ENCODE measurements at places on chromosomes 5 and 9.

- H3K4me3 ChIP-seq = no peak overlapping the region
- peaks cover 79% of the 10 kb centered on the region for H3K36me3 ChIP-seq
- DNase-seq = no peak
- no peaks in the 10 kb centered on the region for H3K27me3 ChIP-seq
- peaks cover 18% of the 10 kb centered on the region for H3K4me1 ChIP-seq
Measured at GRCh38 chr5:34022121-34022705, 14.4 kb upstream of the AMACR start.

GRCh38 chr5:34897646-34898045, 17.7 kb downstream of the RAD1 start:
- no peaks in the 10 kb centered on the region for H3K27me3 ChIP-seq
- no peak overlapping the region for H3K4me3 ChIP-seq
- H3K27ac ChIP-seq = no peak overlapping the region
- H3K36me3 ChIP-seq = peaks cover 7% of the 10 kb centered on the region
- no peak for DNase-seq
- peaks cover under 1% of the 10 kb centered on the region for H3K4me1 ChIP-seq

GRCh38 chr9:98401140-98402018, 145.9 kb upstream of the TBC1D2 start:
- DNase-seq = no peak
- H3K27me3 ChIP-seq = peaks cover 7% of the 10 kb centered on the region
- H3K4me3 ChIP-seq = no peak overlapping the region
- H3K27ac ChIP-seq = no peak overlapping the region
- peaks cover 4% of the 10 kb centered on the region for H3K4me1 ChIP-seq

DNA sequence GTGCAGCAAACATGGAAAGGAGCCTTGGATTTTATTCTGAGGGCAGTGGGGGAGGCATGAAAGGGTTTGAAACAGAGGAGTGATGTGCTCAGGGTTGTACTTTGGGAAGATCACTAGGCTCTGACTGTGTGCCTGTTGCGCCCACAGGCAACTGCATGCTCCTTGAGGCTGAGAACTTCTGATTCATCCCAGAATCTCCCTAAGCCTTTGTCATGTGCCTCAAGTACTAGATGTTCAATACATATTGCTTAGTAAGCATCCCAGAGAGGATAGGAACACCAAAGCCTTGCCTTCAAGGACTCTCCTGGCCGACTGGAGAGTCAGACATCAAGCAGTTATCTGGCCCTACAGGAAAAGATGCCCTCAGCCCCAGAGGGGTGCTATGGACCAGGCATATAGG, 54.1 kb downstream of the ARHGEF37 start:
- H3K4me1 ChIP-seq = peaks cover 27% of the 10 kb centered on the region
- no peaks in the 10 kb centered on the region for H3K36me3 ChIP-seq
- H3K27me3 ChIP-seq = peaks cover 2% of the 10 kb centered on the region
- no peak overlapping the region for H3K4me3 ChIP-seq
- DNase-seq = no peak
- no peak overlapping the region for H3K27ac ChIP-seq

GRCh38 chr5:3323144-3323543, 272.5 kb upstream of the IRX1 start:
- H3K27ac ChIP-seq = no peak overlapping the region
- DNase-seq = no peak
- no peaks in the 10 kb centered on the region for H3K36me3 ChIP-seq
- H3K27me3 ChIP-seq = peaks cover 13% of the 10 kb centered on the region

DNA sequence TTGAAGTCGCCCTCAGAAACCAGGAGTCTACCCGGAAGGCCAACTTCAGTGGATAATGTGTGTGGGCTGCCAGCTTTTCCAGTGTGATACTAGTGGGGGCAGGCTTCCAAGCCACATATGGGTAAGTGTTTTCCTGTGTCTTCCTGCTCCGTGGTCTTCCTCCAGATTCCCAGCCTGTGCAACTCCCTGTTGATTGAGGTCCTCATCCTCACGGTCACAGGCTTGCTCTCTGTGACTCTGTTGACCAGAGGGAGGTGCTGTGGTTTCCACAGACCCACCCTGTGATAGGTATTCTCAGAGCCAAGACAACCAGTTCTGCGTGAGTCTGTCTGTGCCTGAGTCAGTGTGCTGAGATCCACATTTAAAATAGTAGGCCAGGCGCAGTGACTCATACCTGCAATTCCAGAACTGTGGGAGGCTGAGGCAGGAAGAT, 388.0 kb upstream of the IRX2 start:
- H3K27ac ChIP-seq = no peak overlapping the region
- peaks cover 13% of the 10 kb centered on the region for H3K4me1 ChIP-seq
- no peak for DNase-seq
- no peak overlapping the region for H3K4me3 ChIP-seq

- DNase-seq = no peak
- no peak overlapping the region for H3K4me3 ChIP-seq
- H3K27ac ChIP-seq = no peak overlapping the region
Measured at GRCh38 chr9:114200721-114201300, 45.5 kb downstream of the COL27A1 start.

- DNase-seq = no peak
- no peak overlapping the region for H3K4me3 ChIP-seq
- peaks cover 4% of the 10 kb centered on the region for H3K27me3 ChIP-seq
Measured at GRCh38 chr5:53130266-53130665, 20.7 kb upstream of the MOCS2 start.

DNA sequence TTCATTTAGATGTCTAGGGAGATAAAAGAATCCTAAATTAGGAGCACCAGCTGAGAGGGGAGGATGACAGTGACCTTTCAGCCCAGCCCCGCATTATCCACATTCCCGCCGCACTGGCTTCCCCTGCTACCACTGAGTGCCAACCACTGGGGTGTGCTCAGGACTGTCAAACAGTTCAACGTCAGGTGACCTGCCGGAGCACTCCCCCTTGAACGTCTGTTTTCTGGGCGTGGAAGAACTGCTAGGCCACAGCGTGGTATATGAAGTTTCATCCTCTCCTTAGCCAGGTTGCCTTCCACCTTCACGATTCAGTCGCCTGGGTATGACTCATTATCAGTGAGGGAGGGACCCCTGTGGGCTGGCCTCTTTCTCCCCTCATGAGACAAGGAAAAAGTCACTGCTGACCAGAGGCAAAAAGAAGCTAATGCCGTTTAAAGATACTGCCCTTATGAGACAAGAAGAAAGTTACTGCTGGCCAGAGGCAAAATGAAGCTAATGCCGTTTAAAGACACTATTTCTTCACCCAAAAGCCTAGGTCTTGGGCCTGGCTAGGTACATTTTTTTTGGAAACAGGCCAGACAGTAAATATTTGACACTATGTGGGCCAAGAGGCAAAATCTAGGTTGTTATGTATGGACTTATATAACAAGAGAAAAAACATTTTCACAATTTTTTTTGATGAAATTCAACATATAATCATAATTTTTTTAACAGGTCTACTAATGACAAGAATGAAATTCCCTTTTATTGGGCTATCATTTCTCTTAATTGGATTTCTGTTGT, 4.6 kb downstream of the NMRK1 start:
- peaks cover 12% of the 10 kb centered on the region for H3K27me3 ChIP-seq
- H3K36me3 ChIP-seq = no peaks in the 10 kb centered on the region
- H3K4me3 ChIP-seq = no peak overlapping the region

- H3K36me3 ChIP-seq = peaks cover 64% of the 10 kb centered on the region
- H3K27ac ChIP-seq = no peak overlapping the region
- H3K27me3 ChIP-seq = peaks cover 4% of the 10 kb centered on the region
Measured at GRCh38 chr9:124735121-124735520, 36.0 kb downstream of the NR6A1 start.

GRCh38 chr9:71680189-71680980, 87.9 kb downstream of the CEMIP2 start:
- H3K36me3 ChIP-seq = peaks cover 5% of the 10 kb centered on the region
- no peak overlapping the region for H3K4me3 ChIP-seq
- H3K27me3 ChIP-seq = no peaks in the 10 kb centered on the region
- no peak for DNase-seq

- H3K27ac ChIP-seq = no peak overlapping the region
- DNase-seq = no peak
- no peak overlapping the region for H3K4me3 ChIP-seq
- H3K4me1 ChIP-seq = no peaks in the 10 kb centered on the region
- H3K36me3 ChIP-seq = no peaks in the 10 kb centered on the region
Measured at GRCh38 chr5:18959535-18959934, 1028.5 kb downstream of the CDH18 start.

GRCh38 chr9:35116898-35117551, 1.4 kb upstream of the ATOSB start:
- peaks cover 46% of the 10 kb centered on the region for H3K4me1 ChIP-seq
- peak overlapping the region; percentile 96 for H3K4me3 ChIP-seq
- peak overlapping the region; percentile 99 for H3K27ac ChIP-seq
- peak; percentile 89 for DNase-seq

DNA sequence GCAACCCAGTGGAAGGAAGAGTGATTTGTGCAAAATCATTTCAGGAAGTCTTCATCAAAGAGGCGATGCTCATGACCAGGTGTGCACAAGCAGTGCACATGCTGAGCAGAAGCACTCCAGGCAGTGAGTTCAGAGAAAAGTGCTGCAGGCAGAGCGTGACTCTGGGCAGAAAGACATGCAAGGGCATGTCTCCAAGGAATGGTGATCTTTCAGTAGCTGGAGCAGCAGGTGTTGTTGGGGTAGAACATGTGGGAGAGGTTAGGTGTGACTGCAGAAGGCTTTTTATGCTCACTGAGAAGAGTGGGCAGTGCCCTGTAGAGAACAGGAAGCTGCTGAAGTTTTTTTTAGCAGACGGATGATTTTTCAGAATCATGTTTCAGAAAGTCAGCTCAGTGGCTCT, 545.4 kb upstream of the TLE4 start:
- H3K36me3 ChIP-seq = no peaks in the 10 kb centered on the region
- DNase-seq = no peak
- H3K4me1 ChIP-seq = peaks cover 13% of the 10 kb centered on the region
- peak overlapping the region; percentile 57 for H3K27ac ChIP-seq

DNA sequence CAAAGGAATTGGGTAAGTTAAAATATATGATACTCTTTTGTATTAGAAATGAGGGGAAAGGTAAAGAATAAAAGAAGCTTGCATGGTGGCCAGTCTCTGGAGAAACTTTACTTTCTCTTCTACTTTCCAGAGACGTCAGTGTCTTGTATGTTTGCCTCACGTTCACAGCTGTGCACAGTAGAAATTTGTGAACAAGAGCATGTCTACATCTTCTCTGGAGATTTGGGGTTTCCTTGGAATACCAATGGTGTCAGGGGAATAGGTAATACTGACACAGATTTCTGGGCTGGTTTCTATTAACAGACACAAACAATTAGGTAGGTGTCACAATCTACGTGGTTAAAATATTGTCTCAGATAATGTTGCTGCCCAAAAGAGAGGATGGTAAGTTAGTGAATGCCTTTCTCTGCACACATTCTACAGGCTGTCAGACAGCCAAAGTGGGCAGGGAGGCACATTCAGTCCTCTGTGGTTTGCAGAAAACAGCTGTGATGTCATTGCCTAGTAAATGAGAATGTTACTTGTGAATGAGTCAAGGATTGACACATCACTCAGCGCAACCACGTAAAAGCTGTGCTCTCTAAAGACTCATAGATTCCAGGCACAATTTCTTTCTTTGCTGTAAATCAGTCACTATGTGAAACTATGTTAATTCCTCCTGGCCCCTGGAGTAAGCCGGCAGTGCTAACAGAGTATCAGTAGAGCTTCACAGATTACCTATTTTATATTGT, 397.1 kb downstream of the MAN2A1 start:
- H3K27me3 ChIP-seq = peaks cover 3% of the 10 kb centered on the region
- no peaks in the 10 kb centered on the region for H3K36me3 ChIP-seq
- no peak overlapping the region for H3K27ac ChIP-seq
- no peak overlapping the region for H3K4me3 ChIP-seq
- no peaks in the 10 kb centered on the region for H3K4me1 ChIP-seq

GRCh38 chr9:127129073-127129717, 6.8 kb upstream of the ANGPTL2 start:
- no peaks in the 10 kb centered on the region for H3K36me3 ChIP-seq
- DNase-seq = no peak
- H3K4me1 ChIP-seq = peaks cover 43% of the 10 kb centered on the region
- H3K27me3 ChIP-seq = no peaks in the 10 kb centered on the region
- no peak overlapping the region for H3K4me3 ChIP-seq

GRCh38 chr5:175842951-175843793, 28.2 kb upstream of the CPLX2 start:
- H3K36me3 ChIP-seq = no peaks in the 10 kb centered on the region
- no peak overlapping the region for H3K27ac ChIP-seq
- DNase-seq = peak; percentile 62
- H3K4me3 ChIP-seq = no peak overlapping the region
- peaks cover 48% of the 10 kb centered on the region for H3K4me1 ChIP-seq

DNA sequence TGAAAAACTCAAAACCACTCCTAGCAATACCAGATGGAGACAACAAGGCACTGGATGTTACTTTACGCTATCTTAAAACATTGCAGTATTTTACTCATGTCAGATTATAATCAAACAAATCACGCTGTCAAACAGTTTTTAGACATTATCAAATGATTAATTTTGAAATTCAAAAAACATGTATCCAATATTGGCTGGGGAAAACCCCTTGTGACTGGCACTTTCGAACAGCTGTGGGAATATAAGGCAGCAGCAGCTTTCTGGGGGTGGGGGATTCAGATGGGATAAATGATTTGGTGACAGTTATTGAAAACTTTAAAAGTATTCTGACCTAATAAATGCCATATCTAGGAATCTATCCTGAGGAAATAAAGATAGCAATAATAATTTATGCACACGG, 28.7 kb downstream of the ELL2 start:
- H3K4me1 ChIP-seq = peaks cover 55% of the 10 kb centered on the region
- DNase-seq = no peak
- H3K4me3 ChIP-seq = no peak overlapping the region
- peaks cover 26% of the 10 kb centered on the region for H3K36me3 ChIP-seq

- H3K27ac ChIP-seq = no peak overlapping the region
- H3K4me3 ChIP-seq = no peak overlapping the region
- H3K4me1 ChIP-seq = peaks cover 11% of the 10 kb centered on the region
- DNase-seq = no peak
- H3K36me3 ChIP-seq = peaks cover 18% of the 10 kb centered on the region
- peaks cover 4% of the 10 kb centered on the region for H3K27me3 ChIP-seq
Measured at GRCh38 chr5:96753848-96754247, 53.9 kb downstream of the ERAP1 start.

- H3K4me1 ChIP-seq = peaks cover 14% of the 10 kb centered on the region
- H3K36me3 ChIP-seq = no peaks in the 10 kb centered on the region
- no peak for DNase-seq
- no peak overlapping the region for H3K27ac ChIP-seq
- H3K4me3 ChIP-seq = no peak overlapping the region
- H3K27me3 ChIP-seq = no peaks in the 10 kb centered on the region
Measured at GRCh38 chr5:6083311-6083978, 294.9 kb downstream of the MED10 start.

DNA sequence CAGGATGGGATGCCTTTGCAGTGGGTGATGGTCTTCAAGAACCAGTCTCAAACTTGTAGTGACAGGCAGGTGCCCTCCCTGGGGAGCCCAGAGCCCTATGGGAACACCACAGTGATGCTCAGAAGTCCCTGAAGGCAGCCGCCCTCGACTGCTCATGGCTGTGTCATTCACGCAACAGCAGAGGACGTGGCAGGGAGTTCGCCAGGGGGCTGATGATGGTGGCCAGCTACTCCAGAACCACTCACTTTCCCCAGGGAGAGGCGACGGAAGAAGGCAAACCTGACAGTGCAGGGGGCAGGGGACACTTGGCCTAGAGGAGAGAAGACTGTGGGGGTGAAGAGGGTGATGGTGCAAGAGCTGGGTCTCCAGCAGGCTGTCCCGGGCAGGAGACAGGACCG, 4.0 kb downstream of the IL13 start:
- H3K27me3 ChIP-seq = peaks cover 22% of the 10 kb centered on the region
- no peak overlapping the region for H3K27ac ChIP-seq
- H3K4me1 ChIP-seq = peaks cover 47% of the 10 kb centered on the region
- no peak for DNase-seq
